ENCODE measurements at places on chromosomes 7 and 10. TPM values are rescaled to one million over a fixed set of nuclear protein-coding genes. Genes with fewer than 3 reads are reported as not detected.

Gene AGAP4
- 4.9 TPM for total RNA-seq

Gene BTBD16
- 0.53 TPM for total RNA-seq

Gene VWDE
- 1.0 TPM for total RNA-seq

Gene UPF2
- 22.0 TPM for total RNA-seq

Gene DDIT4
- total RNA-seq: 302 TPM

Gene HOXA7
- 13.3 TPM for total RNA-seq

Gene HSPA12A
- total RNA-seq: 10.3 TPM

Gene ERVW-1
- total RNA-seq: not detected

Gene FFAR4
- total RNA-seq: not detected

Gene FRMPD2
- total RNA-seq: not detected

Data from foreskin keratinocyte (primary cell).